Caudate nucleus (tissue), 63 donors: ENCODE measurements at places on chromosomes 2 and 18.

GRCh38 chr2:234195516-234195915 lies 145.0 kb downstream of the SPP2 start:
- no peak for DNase-seq

- peak; percentile 23 for DNase-seq
Measured at GRCh38 chr2:42618972-42619371, 50.5 kb downstream of the MTA3 start.

DNA sequence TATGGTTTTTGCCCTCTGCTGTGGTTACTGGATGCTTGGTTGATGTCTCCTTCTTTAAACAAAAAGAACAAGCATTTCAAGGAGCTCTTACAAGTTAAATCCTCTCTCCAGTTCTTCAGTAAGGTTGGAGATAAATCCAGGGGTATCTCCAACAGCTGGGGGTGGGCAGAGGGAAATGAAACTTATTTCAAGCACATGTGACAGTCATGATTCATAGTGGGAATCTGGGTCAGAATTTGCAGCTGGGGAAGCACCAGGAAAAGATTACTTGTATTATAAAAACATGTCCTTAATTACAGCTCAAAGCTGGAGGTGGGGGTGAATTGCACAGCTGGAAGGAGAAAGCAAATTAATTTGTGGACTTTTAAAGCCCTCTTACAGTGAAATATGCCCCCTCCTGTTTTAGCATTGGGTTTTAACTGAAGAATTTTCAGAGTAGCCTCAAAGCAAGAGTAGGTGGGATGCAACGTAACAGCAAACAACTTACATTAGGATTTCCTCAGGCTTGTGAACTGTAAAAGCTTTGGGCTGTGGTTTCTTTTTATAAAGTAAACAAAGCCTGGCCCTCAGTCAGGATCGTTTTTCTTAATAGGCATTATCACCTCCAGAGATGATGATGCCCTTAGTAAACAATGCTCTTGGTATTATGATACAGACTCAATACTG lies 596.4 kb downstream of the NYAP2 start:
- no peak for DNase-seq

- DNase-seq: no peak
Measured at GRCh38 chr18:21100146-21100545, 11.5 kb downstream of the ROCK1 start.

DNA sequence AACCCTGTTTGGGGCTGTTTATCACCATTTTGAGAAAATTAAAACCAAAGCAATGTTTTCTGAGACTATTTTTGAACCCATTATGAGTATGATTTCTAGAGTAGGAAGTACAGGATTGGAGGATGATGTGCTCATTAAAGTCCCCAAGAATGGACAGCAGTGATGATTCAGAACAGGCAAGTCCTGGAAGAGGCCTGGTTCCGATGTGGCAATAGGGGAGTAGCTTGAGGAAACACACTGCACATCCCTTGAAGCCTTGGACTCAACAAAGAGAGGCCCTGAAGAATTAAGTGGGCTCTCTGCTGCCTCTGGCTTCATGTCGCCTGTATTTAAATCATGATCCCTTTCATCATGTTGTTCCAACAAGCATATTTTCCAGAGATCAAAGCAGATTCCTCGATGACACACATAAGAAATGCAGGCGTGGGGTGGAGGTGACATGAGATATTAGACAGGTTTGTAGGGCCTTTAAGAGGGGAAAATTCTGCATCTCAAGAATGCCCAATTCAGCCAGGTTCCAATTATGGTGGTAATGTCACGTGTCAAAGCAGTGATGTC lies 242.2 kb downstream of the FHOD3 start:
- no peak for DNase-seq

GRCh38 chr18:41064916-41065315 lies 890.1 kb upstream of the PIK3C3 start:
- DNase-seq: no peak

DNA sequence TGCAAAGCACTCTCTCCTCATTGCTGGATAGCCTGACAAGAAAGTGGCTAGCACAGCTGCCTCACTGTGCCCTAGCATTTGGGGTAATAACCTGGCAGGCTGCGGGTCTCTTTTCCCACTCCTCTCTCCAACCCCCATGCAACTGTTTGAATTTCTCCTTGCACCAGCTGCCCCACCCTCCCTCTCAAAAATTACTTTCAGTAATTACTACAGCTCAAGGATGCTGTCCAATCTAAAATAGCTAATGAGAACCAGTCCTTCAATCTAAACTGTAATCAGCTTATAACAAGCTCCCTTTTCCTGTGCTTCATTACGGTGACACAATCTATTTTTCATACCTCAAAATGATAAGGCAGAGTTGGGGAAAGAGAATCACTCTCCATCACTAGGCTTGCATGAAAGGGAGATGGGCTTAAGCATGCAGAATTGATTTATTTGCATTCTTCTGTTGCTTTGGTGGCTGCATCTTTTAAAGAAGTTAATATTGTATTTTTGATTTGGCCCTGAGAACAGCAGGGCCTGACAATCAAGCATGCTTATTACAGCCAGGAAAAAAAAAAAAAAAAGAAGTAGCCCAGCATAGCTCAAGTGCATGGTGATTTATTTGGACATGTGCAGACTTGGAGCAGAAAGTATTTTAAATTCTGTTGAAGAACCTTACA lies 881.8 kb downstream of the SLC4A3 start:
- no peak for DNase-seq

DNA sequence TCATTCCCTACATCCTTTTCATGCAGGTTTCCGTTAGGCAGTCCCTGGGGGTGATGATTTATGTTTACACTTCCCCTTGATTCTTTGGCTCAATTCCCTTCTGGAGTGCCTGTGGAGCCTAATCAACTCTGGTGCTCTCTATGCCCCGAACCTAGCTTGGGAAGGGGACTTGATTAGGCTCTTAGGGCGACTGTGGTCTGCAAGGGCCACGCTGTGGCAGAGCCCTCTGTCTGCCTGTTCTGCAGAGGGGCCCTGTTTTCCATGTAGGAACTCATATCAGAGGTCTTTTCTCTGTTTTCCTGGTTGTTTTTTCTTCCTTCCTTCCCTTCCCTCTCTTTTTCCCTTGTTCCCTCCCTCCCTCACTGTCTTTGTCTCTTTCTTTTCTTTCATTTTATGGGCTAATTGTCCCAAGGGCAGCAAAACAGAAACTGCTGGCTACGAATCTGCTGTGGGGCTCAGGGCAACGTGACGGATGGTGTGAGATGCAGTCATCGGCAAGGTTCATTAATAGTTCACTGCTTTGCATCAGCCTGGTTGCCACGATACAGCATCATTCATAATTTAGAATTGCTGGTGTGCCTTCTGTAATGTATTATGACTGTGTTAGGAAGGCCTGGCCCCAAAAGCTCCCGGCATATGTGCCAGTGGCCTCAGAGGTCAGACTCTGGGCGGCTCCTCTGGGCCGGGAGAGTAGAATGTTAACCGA lies 134.5 kb downstream of the NAPG start:
- no peak for DNase-seq

- no peak for DNase-seq
Measured at GRCh38 chr2:27209621-27210401, 2.0 kb upstream of the ATRAID start.

DNA sequence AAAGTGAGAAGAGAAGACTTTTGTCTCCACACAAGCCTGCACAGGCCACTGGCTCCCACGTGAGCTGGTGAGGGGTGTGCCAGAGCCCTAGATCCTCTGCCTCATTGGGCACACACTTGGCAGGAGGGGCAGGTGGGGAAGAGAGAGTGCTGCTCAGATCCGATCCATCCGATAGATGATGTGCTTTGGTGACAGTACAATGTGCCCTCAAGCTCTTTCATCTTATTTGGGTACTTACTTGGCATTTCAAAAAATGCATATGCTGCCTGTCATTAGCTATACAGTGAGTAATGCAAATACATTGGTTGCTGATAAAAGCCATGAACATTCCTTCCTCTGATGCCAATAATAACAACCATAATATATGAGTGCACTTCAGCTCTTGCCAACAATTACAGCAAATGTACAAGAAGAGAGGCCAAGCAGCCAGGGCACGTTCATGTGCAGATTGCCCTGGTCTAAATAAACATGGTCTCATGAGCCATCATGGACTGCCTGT lies 255.3 kb downstream of the VAPA start:
- DNase-seq: no peak

DNA sequence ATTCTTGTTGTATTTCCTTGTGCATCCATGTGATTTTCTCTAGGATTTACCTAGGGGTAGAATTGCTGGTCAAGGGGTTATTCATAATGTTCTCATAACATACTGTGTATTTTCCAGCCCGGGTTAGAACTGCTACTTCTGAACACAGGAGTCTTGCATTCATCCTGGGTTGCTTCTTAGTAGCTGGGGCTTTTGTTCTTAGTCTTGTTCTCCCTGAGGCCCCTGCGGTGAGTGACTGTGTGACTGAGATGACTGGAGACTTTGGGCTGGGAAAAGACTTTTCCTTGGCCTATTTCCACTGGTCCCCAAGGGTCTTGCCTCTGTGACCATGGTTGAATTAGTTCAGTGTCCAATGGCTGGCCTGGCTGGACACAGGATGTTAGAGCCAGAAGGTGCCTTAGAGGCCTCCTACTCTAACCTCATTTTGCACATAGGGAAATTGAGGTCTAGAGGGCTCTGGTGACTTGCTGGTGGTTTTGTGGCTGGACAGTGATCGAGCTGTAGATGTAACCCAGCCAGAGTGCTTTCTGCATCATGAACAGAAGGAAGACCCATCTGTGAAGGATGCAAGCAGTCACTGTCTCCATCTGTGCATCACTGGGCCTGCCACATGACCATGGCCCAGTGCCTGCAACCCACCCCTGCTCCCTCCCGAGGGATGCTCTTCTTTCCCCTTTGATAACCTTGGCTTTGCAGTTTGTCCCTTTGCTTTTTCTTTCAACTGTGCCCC lies 233.3 kb downstream of the FHOD3 start:
- DNase-seq: no peak

DNA sequence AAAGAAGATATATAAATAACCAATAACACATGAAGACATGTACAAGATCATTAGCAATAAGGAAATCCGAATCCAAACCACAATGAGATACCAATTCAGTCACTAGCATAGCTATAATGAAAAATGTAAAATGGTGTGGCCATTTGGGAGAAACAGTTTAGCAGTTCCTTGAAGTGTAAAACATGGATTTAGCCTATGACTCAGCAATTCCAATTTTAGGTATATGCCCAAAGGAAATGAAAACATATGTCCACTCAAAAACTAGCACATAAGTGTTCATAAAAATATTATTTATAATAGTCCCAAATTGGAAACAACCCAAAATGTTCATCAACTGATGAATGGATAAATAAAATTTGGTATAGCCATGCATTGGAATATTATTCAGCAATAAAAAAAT lies 165.5 kb upstream of the CRIM1 start:
- no peak for DNase-seq

DNA sequence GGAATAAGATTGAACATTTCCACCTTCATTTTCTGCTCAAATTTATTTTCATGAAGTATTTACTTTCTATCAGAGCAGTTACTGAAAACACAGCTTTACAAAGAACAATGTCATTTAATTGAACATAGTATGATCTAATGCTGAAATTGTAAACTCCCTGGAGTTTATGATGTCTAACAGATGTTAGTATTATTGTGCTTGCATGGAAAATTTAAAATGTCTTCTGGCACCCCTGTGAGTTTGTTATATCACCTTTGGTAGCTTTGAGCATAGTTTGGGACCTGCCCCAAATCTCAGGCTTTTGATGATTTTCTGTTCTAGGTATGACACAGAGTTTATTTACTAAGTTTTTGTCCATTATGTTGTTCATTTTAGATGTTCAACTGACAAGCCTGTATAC lies 28.1 kb downstream of the FAM171B start:
- no peak for DNase-seq

GRCh38 chr2:200077210-200077650 lies 121.8 kb downstream of the MAIP1 start:
- DNase-seq: no peak

DNA sequence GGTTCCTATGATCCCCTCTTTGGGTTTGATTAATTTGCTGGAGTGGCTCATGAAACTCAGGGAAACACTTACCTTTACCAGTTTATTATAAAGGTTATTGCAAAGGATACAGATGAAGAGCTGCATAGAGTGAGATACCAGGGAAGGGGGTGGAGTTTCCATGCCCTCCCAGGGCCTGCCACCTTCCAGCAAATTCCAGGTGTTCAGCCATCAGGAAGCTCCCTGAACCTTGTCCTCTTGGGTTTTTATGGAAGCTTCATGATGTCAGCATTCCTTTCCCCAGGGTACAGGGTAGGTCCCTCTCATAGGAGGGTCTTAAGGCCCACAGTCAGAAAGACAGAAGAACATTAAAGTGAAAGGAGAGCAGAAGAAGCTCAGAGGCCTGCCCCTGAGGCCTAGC lies 123.9 kb upstream of the DCC start:
- no peak for DNase-seq

DNA sequence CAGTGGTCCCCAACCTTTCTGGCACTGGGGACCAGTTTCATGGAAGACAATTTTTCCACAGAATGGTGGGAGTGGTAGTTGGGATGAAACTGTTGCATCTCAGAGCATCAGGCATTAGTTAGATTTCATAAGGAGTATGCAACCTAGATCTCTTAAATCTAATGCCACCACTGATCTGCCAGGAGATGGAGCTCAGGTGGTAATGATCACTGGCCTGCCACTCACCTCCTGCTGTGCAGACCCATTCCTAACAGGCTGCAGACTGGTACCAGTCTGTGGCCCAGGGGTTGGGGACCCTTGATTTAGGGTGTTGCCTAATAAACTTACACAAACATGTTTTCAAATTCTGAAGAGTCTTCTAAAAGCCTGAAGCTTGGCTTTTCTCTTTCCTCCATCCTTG lies 261.3 kb downstream of the CDH19 start:
- no peak for DNase-seq

- DNase-seq: no peak
Measured at GRCh38 chr2:218996937-218997336, 3.7 kb upstream of the CRYBA2 start.

- no peak for DNase-seq
Measured at GRCh38 chr18:30999887-31000628, 42.5 kb downstream of the DSC3 start.

DNA sequence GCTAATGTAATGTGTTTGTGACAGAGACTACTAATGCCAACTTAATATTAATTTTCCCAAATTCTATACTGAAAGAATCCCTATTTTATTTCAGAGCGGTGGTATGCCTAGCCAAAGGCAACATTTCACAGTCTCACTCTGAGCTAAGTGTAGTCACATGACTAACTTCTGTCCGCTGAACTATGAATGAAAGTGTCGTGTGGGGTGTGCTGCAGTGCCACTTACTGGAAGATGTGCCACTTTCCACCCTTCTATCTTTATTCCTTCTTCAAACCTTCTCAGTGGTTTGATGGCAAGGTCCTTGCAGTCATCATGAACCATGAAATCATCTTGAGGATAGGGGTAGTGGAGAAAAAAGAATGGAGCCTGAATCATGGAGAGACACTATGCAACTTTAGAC lies 47.3 kb upstream of the C1D start:
- no peak for DNase-seq

DNA sequence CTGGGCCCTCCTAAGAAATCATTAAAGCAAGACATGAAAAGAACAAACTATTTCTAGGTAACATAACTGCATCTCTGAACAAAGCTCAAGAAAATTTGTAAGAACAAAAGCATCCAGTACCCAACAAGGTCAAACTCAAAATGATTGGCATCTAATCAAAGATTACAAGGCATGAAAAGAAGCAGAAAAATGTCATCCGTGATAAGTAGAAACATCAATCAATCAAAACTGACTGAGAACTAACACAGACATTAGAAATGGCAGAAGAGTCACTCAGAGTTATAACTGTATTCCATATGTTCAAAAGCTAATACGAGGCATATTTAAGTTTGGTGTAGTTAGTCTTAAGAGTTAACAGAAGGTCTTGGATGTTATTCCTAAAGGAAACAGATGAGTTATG lies 80.9 kb downstream of the VWA3B start:
- DNase-seq: no peak
